ENCODE measurements at places on chromosomes 6 and 20.

GRCh38 chr6:168372889-168373288 lies 53.3 kb upstream of the DACT2 start:
- no peak for DNase-seq

- no peak for DNase-seq
Observed at GRCh38 chr6:43840490-43841218, 70.6 kb downstream of the VEGFA start.

DNA sequence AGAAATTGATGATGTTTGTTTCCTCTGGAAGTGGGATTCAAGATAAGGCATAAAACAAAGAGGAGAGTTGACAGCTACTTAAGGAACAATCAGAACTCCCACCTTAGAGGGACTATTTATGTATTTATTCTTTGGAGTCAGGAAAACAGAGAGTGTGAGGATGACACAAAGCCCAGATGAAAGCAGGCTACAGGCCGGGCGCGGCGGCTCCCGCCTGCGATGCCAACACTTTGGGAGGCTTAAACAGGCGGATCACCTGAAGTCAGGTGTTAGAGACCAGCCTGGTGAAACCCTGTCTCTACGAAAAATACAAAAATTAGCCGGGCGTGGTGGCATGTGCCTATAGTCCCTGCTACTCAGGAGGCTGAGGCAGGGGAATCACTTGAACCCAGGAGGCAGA lies 393.0 kb upstream of the PLCB4 start:
- no peak for DNase-seq

DNA sequence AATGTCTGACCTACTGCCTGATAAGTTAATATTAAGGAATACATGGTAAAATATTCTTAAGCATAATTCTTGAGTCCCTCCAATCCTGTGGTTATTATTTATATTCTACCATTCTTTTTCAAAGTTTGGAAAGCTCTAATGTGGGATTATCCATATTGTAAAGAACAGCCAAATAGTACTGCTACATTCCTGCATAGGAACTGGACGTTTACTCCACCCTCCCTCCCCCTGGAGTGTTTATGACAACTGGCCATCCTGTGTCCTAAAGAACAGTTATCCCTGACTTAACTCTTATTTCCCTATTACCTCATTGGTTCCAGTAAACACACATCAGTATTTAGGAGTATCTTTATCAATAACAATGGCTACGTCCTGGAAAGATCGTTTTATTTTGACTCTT lies 308.7 kb upstream of the TFAP2D start:
- no peak for DNase-seq

GRCh38 chr6:72374857-72375256 lies 247.0 kb upstream of the KCNQ5 start:
- no peak for DNase-seq

DNA sequence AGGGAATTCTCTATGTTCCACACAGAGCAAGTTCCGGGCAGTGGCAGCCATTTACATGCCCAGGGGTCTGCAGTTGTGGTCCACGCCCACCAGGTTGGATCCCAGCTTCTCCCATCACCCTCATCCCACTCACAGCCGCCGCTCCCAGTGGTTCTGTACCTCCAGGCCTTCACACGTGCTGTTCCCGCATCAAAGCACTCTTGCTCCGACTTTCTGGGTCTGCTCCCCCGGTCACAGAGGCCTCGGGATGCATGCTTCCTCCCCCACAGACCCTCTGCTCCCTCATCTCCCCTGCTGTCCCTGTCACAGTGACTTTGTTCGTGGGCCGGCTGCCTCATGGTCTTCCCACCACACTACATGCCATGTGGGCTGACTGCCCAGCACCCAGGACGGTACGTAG lies 332.5 kb downstream of the TAF4 start:
- DNase-seq, result no peak

- no peak for DNase-seq
Observed at GRCh38 chr20:43825051-43825402, 89.6 kb upstream of the TOX2 start.

GRCh38 chr20:10793766-10794165 lies 120.0 kb upstream of the JAG1 start:
- no peak for DNase-seq

DNA sequence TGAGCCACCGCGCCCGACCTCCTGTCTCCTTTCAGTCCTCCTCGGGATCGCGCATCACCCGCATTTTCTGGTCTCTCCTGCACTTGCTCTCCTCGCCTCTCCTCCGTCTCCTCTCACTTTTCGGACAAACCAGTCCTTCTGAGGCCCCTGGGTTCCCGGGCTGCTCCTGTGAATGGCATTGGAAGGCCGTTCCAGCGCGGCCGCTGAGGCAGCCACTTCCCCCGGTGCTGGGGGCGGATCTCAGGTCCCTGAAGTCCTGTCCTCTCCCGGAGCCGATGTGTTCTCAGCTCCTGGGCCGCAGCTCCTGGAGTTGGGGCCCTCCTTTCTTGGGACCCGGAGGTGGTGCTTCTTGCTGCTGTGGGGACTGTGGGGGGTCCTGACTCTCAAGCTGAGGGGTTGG lies 803 bp downstream of the MICB start:
- no peak for DNase-seq

DNA sequence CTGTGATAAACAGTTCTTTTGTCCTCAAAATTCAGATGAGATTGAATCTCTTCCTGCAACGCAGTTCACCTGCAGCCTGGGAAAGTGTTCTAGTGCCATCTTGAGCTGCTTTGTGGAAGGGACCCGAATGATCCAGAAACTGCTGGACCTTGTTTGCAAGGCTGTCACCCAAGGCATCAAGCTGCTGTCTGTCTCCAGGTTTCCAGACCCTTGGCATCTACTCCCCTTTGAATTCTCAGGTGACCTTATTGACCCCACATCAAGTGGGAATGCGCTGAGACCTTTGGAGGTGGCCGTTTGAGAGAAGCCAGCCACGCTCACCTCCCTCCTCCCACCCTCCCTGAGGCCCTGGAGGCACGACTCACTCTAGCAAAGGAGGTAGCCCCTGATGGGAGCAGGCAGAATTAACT lies 112.5 kb downstream of the EDN3 start:
- DNase-seq, result no peak

GRCh38 chr6:108987156-108987555 lies 107.5 kb downstream of the SESN1 start:
- no peak for DNase-seq

DNA sequence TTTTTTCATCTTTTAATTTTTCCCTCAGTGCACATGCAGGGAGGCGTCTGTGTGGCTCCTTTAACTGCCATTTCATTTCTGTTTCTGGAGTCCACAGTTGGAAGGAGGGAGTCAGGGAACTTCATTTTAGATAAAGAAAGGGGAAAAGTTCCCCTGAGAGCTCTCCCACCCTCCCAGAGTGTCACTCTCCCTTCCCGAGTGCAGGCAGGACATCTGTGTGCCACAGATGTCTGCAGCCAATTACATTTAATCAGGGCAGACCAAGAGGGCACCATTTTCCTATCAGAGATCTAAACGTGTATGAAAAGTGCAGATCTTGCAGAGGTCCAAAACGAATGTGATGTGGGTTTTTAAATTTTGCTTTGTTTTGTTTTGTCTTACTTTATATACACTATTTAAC lies 96.6 kb downstream of the PXDC1 start:
- DNase-seq, result no peak

GRCh38 chr6:128216917-128217316 lies 303.5 kb downstream of the PTPRK start:
- no peak for DNase-seq

- no peak for DNase-seq
Observed at GRCh38 chr20:44186674-44187053, 324 bp downstream of the JPH2 start.

DNA sequence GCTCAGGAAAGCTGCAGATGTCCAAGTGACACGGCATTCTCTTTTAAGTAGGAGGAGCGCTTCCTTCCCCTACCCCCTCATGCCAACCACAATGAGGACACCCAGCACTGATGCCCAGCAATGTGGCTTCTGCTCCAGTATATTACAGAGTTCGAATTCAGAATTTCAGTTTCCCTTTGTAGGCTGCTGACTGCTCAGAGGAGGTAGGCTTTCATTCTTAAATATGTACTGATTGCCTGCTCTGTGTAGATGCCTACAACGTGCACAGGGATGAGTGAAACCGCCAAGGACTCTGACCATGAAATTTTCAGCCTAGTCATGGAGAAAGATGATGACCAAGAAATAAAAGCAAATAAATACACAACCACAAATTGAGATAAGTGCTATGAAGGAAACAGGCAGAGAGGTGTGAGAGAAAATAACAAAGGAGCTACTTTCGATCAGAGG lies 50.9 kb upstream of the TNFAIP3 start:
- DNase-seq, result no peak

GRCh38 chr6:135514706-135515105 lies 17.2 kb upstream of the AHI1 start:
- no peak for DNase-seq

- no peak for DNase-seq
Observed at GRCh38 chr20:31681128-31681727, 41.4 kb downstream of the BCL2L1 start.

GRCh38 chr6:105250533-105250932 lies 70.7 kb upstream of the POPDC3 start:
- no peak for DNase-seq

DNA sequence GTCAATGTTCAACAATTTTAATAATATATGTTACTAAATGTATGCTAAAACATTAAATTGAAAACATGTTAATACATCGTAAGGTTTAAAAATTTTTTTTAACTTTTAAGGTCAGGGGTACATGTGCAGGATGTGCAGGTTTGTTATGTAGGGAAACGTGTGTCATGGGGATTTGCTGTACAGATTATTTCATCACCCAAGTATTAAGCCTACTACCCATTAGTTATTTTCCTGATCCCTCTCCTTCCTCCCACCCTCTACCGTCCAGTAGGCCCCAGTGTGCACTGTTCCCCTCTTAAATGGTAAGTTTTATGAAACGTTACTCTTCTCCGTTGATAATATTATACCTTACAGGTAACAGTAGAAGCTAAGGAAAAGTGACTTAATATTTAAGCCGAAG lies 15.8 kb downstream of the PDE7B start:
- no peak for DNase-seq

DNA sequence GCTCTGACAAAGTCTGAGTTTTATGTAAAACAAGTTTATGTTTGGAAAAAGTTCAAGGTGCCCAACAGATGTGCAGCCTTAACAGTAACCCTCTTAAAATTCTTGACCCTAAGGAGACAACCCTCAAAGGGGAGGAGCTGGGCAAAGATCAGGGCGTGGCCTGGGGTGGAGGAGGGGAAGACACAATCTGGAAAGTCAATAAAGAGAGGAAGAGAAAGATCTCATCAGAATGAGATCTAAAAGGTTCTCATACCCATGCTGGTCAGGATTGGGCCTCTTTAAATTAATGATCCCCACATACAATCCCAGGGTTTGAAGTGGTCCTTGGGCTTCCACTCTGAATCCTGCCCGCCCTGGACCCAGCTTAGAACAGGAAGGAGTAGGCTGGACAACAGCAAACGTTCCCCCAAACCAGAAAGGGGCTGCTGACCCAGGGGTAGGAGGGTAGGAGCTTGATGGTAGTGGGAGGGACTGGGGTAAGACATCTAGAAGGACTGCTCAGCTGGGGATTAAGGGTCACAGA lies 33.0 kb downstream of the FOXP4 start:
- no peak for DNase-seq

- DNase-seq, result no peak
Observed at GRCh38 chr6:137910424-137910834, 43.4 kb downstream of the TNFAIP3 start.

DNA sequence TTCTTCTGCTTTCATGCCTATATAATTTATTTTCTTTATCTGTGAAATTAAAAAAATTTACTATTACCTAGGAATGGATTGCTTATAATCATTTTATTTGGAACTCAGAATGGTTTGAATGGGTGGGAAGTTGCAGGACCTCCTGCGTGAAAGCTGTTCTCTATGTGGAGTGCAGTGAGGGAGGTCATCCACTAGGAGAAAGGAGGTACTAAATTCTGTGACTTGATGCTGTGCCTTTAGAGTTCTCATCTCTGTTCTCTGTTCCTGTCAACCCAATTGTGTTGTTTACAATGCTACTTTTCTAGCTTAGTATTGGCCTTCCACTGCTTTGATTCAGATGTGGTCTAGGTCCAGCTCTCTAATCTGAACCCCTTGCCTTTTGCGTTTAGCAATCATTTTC lies 65.0 kb upstream of the HIVEP1 start:
- no peak for DNase-seq

- DNase-seq, result no peak
Observed at GRCh38 chr20:8633366-8633765, 435.5 kb upstream of the PLCB4 start.

GRCh38 chr6:116072368-116072767 lies 11.7 kb upstream of the FRK start:
- no peak for DNase-seq

DNA sequence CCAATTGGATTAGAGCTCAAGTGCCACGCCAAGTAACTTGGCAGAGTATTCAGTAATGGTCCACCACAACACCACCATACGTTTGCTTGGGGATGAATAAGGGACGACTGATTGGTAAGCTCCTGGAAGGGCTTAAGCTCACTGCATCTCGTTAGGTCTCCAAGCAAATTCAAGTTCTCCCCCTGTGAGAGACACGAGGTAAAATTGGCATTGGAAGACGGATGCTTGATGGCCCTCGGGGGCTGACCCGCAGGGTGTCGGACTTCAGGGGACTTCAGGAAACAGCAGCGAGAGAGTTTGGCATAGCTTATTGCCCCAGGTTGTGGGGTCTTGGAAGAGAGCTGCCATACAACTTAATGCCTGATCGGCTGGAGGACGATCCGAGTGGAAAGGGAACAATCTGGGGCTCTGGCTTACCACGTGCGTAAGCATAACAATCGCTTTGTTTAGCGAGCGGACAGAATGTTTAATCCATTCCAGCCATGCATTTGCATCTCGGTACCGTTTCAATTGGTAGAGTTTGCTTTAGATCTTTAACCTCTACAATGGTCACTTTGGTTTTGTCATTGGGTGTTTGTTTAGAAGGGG lies 4.8 kb upstream of the ZNFX1 start:
- DNase-seq, result no peak

DNA sequence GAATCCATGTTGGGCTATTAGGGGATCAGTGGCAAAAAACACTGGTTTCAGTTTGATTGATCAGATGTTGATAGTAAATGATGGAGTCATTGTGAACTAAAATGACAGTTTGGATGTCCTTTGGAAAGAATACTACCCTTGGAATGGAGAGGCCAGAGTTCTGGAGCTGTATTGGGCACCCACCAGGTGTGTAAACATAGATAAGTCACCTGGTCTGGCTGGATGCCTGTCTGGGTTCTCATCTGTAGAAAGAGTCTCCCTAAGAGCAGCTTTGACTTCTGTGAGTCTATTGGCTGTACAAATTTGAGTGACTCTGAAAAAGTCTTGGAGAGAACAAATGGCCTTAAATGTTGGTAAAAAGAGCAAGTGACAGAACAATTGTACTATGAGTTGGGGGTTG lies 115.0 kb downstream of the SCP2D1 start:
- no peak for DNase-seq

- DNase-seq, result no peak
Observed at GRCh38 chr20:50308513-50309279, 118.1 kb downstream of the CEBPB start.

DNA sequence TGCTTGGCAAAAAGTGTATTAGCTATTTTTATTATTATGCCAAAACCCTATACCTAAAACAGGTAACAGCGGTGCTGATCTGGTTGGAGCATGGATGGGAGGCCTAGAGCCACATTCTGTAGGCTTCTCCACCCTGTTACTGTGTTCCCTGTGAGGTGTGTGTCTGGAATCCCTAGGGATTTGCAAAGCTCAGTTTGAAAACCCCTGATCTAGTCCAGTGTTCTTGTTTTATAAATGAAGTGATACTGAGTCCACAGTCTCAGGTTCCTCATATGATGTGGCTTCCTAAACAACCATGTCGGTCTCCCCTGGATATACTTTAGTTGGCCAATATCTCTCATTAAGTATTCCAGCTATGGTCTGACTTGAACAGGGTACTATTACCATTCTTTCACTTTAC lies 16.3 kb downstream of the ACSS2 start:
- DNase-seq, result no peak
